Right hindlimb (tissue), 1 donor: ENCODE measurements at places on chromosomes 1 and 21.

GRCh38 chr1:234839663-234840062 lies 229.7 kb upstream of the IRF2BP2 start:
- DNase-seq = no peak

- DNase-seq = peak; percentile 25
Measured at GRCh38 chr1:157439302-157439954, 112.9 kb downstream of the FCRL5 start.

DNA sequence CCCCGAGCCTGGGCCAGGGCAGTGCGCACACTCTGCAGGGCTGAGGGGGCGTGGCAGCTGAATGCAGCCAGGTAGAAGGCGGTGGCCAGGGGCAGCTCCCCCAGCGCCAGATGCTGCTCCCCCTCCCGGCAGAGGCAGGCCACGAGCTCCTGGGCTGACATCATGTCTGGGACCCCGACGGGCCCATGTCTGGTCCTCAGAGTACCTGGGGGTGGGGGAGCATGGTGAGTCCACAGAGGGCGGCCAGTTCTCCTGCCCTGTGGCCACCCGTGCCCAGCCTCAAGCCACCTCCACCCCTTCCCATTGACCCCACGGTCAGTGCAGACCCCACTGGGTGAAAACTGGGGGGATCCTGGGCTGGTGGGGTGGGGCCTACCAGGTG lies 838 bp downstream of the TTC34 start:
- DNase-seq = no peak

GRCh38 chr1:33367485-33368405 lies 46.8 kb upstream of the A3GALT2 start:
- DNase-seq = peak; percentile 89

- DNase-seq = no peak
Measured at GRCh38 chr1:106676021-106676420, 380.5 kb upstream of the PRMT6 start.

GRCh38 chr1:31467005-31467674 lies 54.1 kb downstream of the SERINC2 start:
- no peak for DNase-seq

GRCh38 chr1:29972421-29973053 lies 736.2 kb downstream of the PTPRU start:
- DNase-seq = no peak

DNA sequence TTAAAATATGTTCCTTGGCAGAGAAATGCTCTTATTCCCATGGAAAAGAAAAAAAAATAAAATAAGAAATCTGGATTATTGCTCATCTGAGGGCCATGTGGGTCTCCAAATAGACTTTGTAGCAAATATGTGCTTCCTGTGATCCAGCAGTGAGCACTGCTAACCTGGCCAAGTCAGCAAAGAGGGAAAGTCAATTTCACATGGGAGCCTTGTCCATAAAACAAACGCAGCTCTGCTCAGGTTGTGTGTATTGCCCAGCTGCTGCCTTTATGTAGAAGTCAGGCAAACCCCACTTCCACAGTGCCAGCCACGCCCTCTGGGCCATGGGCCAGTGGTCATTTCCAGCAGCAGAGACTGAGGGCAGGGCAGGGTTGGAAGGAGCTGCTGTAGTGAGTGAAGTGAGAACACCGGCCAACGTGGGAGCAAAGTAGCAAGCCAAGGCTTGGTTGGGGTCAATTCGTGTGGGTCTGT lies 174.3 kb downstream of the LYPLAL1 start:
- peak; percentile 94 for DNase-seq

DNA sequence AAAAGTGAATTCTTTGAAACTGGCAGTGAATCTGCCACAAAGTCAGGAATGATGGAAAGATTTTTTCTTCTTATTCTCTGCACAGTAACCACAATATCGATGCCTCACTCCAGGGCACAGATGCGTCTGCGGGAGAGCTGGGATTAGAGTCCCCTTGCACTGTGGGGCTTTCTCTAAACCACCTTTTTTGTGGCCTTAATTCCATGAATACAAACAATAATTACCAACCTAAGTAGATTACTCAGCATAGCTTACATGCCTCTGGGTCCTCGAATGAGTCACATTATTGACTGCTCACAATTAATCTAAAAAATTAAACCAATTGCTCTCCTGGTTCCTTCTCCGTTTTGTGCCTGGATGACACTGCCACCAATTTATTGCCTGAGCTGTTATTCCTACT lies 125.8 kb downstream of the KAZN start:
- no peak for DNase-seq
